ENCODE measurements at places on chromosomes 1 and 21.

DNA sequence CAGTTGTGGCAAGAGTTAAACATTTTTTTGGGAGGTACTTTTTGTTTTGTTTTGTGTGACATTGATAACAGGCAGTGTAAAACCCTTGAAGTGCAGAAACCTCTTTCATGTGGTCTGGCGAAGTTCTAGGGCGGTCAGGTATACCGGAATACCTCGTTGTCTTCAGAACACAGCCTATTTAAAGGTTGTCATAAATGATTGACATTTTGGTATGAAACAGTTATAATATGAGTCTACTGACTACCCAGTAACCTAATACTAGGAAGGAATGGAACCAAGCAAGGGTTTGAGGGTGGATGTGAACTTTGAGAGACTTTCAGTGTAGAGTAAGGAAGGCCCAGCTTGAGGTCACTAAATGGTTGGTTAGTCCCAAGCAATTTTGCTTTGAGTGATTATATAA lies 40.5 kb downstream of the PATJ start:
- no peak for DNase-seq

- no peak for DNase-seq
Measured at GRCh38 chr1:63274371-63274770, 48.0 kb upstream of the FOXD3 start.

DNA sequence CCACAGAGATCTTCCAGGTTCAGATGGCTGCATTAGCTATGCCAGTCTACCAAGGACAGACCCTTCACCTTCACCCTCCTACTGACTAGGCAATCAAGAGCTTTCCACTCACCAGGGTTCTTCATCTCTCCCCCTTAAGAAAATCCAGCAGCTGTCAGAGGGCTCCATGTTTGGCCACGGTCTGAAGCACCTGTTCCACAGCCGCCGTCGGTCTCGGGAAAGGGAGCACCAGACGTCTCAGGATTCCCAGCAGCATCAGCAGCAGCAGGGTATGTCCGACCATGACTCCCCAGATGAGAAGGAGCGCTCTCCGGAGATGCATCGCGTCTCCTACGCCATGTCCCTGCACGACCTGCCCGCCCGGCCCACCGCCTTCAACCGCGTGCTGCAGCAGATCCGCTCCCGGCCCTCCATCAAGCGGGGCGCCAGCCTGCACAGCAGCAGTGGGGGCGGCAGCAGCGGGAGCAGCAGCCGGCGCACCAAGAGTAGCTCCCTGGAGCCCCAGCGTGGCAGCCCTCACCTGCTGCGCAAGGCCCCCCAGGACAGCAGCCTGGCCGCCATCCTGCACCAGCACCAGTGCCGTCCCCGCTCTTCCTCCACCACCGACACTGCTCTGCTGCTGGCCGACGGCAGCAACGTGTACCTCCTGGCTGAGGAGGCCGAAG lies 13.8 kb downstream of the TMCC2 start:
- DNase-seq, result no peak

DNA sequence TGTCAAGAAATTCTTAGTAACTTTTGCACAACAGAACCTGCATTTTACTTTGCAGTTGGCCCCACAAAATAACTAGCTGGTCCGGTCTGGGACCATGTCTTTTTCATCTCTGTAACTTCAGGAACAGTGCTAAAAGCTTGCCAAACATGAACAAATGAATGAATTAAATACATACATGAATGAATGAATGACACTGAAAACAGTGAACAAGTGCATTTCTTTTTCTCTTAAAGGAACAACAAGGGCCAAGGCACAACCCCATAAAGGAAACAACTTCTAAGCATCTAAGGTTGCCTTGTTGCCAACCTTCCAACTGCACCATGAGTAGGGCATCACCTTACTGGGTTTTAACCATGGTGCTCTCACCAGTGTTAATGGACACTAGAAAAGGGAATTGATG lies 534.4 kb upstream of the PKN2 start:
- no peak for DNase-seq

- DNase-seq, result no peak
Measured at GRCh38 chr1:118147522-118147921, 37.5 kb downstream of the SPAG17 start.

DNA sequence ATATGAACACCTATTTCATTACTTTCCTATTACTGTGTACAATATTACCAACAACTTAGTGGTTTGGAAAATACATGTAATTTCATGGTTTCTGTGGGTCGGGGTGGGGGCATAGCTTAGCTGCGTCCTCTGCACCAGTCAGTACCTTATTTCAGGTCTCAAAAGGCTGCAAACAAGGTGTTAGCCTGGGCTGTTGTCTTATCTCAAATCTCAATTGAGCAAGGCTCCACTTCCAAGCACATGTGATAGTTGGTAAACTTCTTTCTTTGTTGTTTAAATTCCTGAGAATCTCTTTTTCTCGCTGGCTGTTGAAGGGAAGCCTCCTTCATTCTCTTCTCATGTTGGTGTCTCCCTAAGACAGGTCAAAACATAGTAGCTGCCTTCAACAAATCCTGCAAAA lies 485.4 kb downstream of the AMY1C start:
- no peak for DNase-seq

GRCh38 chr1:104629589-104629988 lies 879.9 kb downstream of the AMY1C start:
- no peak for DNase-seq

DNA sequence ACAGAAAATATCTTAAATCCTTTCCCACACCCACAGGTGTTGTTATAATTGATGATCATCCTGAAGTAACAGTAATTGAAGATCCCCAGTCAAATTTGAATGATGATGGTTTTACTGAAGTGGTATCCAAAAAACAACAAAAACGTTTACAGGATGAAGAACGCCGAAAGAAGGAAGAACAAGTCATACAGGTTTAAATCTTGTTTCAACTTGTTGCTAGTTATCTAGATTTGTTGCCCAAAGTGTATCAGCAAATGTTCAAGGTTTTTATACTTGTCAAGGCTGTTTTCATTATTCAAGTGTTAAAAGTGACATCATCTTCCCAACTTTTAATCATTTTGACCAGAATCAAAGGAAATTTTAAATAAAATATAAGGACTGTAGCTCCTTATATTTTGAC lies 64.7 kb downstream of the PRRC2C start:
- no peak for DNase-seq

DNA sequence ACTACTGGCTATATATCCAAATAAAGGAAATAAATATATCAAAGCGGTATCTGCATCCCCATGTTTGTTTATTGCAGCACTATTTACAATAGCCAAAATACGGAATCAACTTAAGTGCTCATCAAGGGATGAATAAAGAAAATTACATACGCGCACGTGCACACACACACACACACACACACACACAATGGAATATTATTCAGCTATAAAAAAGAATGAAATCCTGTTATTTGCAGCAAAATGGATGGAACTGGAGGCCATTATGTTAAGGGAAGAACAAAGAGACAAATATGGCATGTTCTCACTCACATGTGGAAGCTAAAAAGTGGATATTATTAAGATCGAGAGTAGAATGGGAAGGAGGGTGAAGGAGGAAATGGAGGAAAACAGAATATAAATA lies 20.2 kb downstream of the COPA start:
- no peak for DNase-seq

DNA sequence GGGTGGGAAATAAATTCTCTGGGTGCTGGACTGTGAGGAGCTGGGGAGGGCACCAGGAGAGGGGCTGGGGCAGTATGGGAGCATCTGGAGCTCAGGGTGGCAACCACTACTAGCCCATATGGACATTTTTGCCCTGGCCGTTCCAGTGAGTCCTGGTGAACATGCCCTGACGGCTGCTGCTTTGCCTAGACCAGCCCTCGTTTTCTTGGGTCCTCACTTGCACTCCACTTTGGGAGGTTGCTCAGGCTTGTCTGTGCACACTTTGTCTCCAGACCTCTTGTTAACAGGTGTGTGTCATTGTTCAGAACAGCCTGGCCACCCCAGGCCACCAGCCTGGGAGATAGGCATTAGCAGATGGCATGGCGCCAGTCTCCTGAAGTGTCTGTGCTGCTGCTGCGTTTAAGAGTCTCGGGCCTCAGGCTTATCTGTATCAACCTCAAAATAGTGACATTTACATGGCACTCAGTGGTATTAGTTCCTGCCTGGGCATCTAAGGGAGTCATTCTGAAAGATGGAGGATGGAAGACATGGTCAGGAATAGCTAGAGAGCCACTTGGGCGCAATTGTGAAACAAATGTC lies 190.5 kb downstream of the PTPRU start:
- peak; percentile 56 for DNase-seq

DNA sequence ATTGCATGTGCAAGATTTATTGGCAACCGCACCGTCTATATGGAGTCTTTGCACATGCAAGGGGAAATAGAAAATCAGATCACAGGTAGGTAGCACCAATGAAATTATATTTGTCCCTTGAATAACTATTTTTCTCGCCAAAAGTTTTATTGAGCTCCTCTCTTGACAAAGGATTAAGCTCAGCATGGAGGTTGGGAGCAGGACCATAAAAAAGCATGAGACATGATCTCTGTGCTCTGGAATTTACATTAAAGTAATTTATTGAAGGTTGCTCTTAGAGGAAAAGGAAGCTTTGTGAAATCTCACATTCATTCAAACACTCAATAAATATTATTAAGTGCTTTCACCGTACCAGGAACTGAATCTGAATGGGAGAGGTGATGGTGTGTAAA lies 66.0 kb upstream of the UBE2U start:
- no peak for DNase-seq

DNA sequence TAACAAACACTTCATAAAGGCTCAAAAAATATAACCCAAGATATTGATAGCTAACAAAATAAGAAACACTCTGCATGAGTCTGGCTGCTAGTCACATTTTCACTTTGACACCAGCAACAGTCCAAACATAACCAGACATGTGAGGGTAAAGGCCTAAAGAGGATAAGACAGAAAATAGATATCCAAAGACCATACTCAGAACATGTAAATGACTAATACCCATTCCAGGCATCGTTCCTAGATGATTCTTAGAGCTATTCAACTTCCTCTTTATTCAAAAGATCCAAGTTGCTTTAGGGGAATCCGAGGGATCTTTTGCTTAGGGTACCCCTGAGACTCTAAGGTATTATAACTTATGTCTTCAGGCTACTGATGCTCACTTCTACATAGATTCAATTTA lies 5.1 kb downstream of the COL24A1 start:
- DNase-seq, result no peak

DNA sequence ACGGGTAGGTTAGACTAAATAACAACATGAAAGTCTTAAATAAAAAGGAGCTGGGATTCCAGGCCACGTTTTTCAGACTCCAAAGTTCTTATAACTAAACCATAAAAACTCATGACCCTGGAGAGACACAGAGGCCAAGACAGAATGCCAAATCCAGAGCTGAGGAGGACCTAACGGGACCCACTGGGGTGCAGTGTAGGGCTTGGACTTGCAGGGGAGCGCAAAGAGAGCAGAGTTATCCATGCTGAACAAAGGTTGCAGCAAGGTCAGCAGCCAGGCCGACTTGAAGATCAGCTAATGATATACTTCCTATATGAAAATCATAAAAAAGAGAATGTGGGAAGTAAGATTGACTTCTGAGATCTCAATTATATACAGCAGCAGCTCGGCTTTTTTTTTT lies 237.1 kb downstream of the TM2D1 start:
- no peak for DNase-seq

DNA sequence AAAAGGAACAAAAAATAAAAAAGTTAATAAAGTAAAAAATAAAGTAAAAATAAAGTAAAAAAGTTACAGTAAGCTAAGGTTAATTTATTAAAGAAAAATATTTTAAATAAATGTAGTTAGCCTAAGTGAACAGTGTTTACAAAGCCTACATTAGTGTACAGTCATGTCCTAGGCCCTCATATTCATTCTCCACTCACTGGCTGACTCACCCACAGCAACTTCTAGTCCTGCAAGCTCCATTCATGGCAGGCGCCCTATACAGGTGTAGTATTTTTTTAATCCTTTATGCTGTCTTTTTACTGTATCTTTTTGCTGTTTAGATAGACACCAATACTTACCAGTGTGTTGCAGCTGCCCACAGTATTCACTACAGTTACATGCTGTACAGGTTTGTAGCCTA lies 12.4 kb downstream of the ADAR start:
- no peak for DNase-seq

GRCh38 chr1:31797216-31797615 lies 18.6 kb downstream of the SPOCD1 start:
- no peak for DNase-seq

GRCh38 chr21:45497846-45498645 lies 44.2 kb downstream of the SLC19A1 start:
- DNase-seq, result no peak

DNA sequence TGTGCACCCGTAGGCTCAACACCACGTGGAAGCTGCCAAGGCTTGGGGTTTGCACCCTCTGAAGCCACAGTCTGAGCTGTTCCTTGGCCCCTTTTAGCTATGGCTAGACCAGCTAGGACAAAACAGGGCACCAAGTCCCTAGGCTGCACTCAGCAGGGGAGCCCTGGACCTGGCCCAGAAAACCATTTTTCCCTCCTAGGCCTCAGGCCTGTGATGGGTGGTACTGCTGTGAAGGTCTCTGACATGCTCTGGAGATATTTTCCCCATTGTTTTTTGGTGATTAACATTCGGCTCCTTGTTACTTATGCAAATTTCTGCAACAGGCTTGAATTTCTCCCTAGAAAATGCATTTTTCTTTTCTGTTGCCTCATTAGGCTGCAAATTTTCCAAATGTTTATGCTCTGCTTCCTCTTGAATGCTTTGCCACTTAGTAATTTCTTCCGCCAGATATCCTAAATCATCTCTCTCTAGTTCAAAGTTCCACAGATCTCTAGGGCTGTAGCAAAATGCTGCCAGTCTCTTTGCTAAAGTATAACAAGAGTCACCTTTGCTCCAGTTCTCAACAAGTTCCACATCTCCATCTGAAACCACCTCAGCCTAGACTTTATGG lies 69.0 kb upstream of the KRTAP19-8 start:
- no peak for DNase-seq

GRCh38 chr1:234529095-234529949 lies 50.3 kb upstream of the TARBP1 start:
- no peak for DNase-seq

DNA sequence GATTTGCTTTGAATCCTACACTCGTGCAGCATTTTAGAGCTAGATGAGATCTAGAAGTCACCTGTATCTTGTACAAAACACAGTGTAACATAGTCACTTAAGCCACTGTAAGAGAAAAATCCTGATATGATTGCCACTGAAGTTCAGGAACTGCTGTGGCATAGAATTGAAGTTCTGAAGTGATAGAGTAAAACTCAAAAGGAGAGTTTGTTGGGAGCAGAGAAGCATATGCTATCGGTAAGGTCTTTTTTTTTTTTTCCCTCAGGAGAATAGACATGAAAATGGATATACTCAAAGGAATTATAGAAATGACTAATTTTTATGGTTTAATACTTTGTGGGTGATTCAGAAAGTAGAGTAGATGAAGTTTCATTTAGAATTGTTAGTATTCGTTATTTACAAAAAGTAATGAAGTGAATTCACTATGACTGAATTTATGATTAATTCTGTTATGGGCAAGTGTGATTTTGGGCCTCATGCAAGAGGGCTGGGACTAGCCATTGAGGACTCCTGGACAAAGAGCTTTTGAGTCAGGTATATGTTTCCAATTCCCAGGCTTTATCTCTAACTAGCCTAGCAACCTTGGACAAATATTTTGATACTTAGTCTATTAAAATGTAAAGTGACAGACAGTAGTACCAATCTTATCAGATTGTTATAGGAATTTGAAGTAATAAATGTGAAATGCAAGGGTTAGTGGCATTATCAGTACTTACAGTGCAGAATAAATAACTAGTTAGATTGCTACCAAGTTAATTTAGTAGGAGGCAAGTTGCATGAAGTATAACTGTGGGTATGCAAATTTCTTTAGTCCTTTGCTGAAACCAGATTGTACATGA lies 3.1 kb downstream of the KCTD3 start:
- no peak for DNase-seq

GRCh38 chr1:117271959-117272358 lies 61.2 kb upstream of the VTCN1 start:
- no peak for DNase-seq

Measured in D341Med (cell line).